ENCODE measurements at places on chromosomes 16 and 17.

GRCh38 chr16:13060932-13061331 lies 159.5 kb downstream of the SHISA9 start:
- DNase-seq, result no peak

DNA sequence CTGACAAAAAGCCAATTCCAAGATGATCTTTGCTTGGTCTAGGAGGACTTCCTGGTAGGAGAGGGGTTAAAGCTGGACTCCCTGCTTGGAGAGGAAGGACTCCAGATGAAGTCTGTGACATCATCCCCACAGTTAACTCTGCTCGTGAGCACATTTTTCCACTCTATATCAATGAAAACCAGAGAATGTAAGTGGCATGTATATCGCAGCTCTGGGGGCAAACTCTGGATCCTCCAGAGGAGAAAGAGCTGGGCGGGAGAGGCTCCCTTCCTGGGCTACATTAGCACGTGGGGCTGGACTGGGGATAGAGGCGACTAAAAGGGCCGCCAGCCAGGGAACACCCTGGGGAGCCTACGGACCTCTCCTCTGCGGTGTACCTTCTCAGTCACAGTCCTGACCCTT lies 34.1 kb downstream of the HIC1 start:
- DNase-seq, result no peak

- no peak for DNase-seq
Measured at GRCh38 chr16:53089434-53090285, 34.9 kb downstream of the CHD9 start.

DNA sequence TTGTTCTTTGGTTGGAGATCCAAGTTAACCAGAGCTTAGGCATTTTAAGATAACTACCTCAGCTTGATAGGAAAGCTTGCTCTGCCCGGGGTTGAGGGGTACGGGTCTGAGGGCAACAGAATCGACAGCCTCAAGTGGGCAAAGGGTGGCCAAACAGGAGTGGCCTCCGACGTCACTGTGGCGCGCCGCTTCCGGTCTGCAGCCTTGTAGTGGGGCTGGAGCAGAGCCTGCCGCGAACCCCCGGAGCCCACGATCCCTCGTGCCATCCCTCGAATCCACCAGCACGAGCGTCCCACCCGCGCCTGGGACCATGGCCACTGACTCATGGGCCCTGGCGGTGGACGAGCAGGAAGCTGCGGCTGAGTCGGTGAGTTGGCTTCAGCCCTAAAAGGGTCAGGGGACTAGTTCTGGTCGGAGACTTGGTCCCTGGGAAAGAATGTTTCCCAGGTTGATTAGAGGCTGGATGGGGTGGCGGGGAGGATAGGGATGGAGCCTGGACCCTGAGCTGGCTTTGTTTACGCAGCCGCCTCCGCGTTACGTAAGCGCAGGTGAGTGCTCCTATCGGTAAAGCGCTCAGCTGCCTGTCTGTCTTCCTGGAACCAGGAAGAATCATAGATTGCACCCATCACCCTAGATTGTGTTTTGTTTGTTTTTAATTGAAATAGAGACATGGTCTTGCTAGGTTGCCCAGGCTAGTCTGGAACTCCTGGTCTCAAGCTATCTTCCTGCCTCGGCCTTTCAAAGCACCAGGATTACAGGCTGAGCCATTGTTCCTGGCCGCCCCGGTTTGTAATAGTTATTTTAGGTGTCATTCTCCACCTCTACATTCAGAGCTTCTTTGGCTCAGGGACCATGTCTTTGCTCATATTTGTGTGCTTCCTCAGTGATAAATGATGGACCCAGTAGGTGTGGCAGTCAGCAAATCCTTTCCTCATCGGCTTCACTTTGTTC lies at the start of gene DDX19B:
DDX19B (plus strand) TSS at position 199 of the 951 bp plus-strand sequence; CDS start at position 311, 112 bp downstream.
- DNase-seq, result peak; percentile 36

DNA sequence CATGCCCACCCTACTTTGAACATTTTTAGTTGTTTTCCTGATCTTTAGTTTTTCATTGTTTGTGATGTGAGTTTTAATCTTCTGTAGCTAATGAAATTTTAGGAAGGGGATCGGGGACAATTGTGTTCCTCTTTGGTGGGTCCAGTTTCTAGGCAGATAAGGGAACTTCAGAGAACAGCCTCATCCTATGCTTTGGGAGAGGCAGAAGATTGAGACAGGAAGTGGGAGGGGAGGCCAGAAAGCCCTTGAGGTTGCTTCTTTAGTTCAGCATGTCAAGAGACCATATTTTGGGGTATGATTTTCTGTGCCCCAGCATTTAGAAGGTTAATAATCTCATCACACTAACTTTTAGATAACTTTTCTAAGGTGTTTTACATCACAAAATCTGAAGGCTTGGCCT lies 191.0 kb downstream of the TANC2 start:
- DNase-seq, result no peak

DNA sequence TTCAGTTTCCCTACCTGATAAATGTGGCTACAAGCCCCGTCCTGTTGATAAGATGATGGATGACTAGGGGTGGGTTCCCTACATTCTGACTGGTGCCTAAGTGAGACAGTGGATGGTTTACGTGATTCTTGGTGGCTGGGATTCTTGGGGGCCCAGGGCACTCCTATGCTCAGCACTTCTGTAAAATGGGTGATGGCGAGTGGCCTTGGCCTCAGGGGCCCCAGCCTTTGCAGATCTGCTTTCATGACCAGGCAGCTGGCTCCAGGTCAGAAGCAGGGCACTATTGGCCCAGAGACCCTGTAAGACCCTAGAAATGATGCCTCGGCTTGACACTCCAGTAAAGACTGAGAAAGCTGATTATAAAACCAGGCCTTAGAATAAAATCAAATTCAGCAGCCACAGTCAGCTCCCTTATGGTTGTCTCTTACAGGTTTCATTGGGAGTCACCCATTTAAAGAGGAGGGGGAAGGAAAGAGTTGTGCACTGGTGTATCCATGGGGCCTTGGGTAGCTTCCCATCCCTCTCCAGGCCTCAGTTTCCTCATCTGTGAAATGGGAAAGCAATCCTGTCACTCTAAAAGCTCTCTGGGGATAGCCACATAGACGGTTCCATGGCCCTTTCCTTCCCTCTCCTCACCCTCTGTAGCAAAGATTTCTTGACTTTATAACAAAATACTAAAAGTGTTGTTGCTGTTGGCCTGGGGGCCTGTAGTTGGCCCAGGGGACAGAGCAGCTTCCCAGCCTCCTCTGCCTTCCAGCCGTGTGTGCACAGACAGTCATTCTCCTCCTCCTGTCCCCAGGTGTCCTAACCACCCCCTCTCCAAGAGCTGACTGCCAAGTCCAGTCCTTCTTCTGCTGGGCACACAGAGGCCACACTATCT lies 1.2 kb downstream of the SNX20 start:
- no peak for DNase-seq

DNA sequence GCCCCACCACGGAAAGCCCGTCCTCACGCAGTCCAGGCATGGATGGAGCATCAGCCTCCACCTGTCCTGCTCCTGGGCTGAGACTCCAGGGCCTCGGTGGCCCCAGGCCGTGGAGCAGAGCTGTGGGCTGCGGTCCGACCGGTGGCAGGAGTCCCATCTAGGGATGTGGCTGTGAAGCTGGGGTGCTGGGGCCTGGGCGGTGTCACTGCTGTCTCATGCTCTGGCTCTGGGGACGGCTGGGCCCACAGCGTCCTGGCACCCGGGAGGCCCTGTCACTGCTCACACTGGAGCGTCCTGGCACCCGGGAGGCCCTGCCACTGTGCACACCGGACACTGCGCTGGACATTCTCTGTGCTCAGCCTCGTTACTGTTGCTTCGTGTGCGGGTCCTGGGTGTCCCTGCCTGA lies 8.4 kb downstream of the BAIAP2 start:
- DNase-seq, result no peak

Data from activated T-cell treated with anti-CD3 and anti-CD28 coated beads for 1 hour (primary cell).